ENCODE measurements at places on chromosomes 12 and 14.
A peak's percentile ranks its signal among the peaks of the same experiment; 100 is the strongest.

DNA sequence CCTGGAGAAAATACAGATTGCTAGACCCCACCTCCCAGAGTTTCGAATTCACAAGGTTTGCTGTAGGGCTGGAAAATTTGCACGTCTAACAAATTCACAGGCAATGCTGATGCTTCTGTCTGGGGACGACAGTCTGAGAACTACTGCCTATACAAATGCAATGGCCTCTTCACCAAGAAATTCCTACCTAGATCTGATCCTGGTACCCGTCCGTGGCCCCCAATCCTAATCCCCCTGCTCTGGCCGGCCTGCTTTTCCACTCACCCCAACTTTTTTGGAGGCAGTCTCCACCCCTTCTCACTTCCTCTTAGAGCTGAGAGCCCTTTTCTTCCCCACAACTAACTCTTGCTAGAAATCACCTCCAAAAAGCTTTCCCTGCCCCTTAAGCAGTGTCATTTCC lies 3.1 kb upstream of the SSH1 start:
- DNase-seq, result no peak

DNA sequence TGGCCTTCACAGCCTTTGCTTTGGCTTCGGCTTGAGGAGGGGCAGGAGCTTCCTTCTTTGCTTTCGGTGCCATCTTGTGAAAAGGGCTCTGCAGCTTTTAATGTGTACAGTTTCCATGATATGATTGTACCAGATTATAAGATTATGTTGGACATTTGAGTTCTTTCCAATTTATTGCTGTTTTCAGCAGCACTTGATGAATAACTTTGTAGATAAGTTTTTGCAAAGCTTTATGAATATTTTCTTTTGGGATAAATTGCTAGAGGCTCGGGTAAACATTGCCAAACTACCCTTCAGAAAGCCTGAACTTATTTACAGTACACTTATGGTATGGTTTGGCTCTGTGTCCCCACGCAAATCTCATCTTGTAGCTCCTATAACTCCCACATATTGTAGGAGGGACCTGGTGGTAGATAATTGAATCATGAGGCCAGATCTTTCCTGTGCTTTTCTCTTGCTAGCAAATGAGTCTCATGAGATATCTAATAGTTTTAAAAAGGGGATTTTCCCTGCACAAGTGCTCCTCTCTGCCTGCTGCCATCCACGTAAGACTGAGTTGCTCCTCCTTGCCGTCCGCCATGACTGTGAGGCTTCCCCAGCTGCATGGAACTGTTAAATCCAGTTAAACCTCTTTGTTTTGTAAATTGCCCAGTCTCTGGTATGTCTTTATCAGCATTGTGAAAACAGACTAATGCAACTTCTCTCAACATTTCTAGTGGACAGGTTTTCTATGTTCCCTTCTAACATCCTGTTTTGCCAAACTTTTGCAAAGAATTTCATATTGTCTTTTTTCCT lies 70.4 kb downstream of the RCOR1 start:
- DNase-seq, result no peak

GRCh38 chr14:53571641-53572328 lies 384.8 kb downstream of the BMP4 start:
- DNase-seq, result no peak

- peak; percentile 96 for DNase-seq
Measured at GRCh38 chr12:106030210-106031071, 108.3 kb downstream of the NUAK1 start.

GRCh38 chr12:52837413-52837741 lies 3.3 kb upstream of the KRT79 start:
- peak; percentile 69 for DNase-seq

- peak; percentile 23 for DNase-seq
Measured at GRCh38 chr12:108337235-108338223, 1.6 kb downstream of the CMKLR1 start.
